ENCODE measurements at places on chromosomes 3 and 15.
A peak's percentile ranks its signal among the peaks of the same experiment; 100 is the strongest.

DNA sequence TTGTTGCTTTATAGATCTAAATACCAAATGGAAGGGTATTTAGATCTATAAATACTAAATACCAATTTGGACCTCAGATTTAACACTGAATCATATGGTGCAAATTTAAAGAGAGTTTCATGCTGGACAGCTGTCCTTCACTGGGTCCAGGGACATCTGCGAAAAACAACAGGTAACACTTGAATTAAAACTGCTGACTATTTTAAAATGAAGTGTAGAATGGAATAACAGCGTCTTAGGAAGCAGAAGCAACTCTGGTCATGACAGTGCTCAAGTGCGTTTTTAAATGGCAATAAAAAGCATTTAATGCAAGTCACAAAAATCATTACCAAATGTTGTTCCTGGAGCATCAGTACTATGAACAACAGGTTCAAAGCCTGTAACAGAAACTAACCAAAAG, 106.3 kb downstream of the TFG start:
- no peak for DNase-seq

DNA sequence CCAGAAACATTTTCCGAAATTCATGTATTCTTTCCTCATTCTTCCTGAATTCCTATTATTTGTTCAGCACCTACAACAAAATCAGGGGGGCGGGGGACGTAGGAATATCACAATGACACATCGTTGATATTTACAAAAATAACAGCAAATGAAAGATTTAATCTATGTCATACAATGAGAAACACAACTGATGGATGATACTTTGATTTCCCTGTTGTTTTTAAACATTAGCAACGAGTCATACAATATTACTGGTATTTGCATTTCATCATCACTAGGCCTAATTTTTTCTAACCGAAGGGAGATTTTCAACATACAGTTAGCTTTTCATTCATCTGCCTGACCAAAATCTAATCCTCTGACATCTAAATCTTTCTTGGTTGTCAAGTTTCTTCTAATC, 45.3 kb upstream of the INO80 start:
- no peak for DNase-seq

DNA sequence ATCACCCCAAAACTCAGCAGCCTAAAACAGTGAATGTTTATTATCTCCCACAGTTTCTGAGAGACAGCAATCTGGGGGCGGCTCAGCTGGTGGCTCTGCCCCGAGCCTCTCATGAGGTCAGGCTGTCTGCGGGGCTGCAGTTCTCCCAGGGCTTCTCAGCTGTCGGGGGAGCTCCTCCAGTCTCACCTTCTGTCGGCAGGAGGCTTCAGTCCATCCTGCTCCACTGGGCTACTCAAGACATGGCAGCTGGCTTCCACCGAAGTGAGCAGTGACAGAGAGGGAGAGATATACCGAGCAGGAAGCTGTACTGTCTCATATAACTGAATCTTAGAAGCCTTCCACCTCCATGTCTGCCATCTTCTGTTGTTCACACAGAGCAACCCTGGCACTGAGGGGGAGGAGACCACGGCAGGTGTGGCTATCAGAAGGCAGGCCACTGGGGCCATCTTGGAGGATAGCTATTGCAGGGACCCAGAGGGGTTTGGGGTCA, 72.8 kb upstream of the ITGA11 start:
- no peak for DNase-seq

DNA sequence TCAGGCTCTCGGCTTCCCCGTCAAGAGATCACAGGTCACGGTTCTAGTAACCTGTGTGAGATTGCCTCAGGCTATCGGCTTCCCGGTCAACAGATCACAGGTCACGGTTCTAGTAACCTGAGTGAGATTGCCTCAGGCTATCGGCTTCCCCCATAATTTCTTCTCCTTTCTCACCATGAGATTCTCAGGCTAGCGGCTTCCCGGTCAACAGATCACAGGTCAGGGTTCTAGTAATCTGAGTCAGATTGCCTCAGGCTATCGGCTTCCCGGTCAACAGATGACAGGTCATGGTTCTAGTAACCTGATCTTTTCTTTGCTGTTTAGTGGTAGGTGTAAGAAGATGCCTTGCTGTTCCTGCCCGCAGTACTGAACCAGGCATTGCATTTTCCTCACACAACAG, 418.2 kb upstream of the ZNF717 start:
- DNase-seq: no peak

DNA sequence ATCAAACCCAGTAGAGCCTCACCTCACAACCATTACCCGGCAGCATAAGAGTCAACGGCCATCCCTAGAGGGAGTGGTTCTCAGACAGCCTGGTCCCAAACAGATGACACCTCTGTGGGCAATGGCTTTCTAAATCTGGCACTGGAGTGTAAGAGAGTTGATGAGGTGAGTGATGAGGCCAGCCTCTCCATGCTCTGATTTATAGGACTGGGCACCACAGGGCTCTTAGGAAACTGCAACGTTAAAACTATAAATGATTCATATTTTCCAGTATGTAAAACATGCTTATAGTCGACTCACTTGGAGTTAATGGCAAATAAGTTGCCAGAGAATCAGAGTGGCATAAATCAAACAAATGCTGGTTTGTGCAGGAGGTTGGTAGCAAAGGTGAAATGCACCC, 187.7 kb downstream of the GREM1 start:
- no peak for DNase-seq

- no peak for DNase-seq
These were observed 14.5 kb upstream of the B4GALT4 start for GRCh38 chr3:119255214-119255613.

DNA sequence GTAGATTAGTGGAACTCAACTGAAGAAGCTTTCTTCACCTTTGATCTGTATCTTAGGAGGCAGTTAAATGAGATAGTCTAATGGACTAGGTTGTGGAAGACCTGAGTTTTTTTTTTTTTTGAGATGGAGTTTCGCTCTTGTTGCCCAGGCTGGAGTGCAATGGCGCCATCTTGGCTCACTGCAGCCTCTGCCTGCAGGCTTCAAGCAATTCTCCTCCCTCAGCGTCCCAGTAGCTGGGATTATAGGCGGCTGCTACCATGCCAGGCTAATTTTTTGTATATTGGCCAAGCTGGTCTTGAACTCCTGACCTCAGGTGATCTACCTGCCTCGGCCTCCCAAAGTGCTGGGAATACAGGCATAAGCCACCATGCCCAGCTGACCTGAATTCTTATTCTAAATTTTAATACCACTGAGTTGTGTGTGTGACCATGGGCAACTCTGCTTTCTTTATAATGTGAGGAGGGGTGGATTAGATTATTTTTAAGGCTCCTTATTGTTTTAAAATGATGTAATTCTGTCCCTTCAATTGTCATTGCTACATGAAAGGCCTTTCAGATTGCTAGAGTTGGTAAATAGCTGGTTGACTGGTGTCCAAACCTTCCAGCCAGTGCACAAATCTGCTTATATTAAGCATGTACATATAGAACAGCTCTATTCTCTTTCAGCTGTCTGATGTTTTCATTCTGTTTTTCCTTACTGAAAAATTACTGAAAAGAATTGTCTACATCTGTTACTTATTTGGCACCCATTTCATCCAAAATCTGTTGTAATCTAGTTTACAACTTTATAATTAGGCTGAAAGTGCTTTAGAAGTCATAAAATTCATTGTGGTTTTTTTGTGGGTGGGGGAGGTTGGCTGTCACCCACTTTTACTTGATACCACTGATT, 2.3 kb downstream of the LNP1 start:
- DNase-seq: no peak

GRCh38 chr3:127077505-127078064, 94.7 kb downstream of the PLXNA1 start:
- no peak for DNase-seq

- peak; percentile 61 for DNase-seq
These were observed 20.4 kb upstream of the PLXND1 start for GRCh38 chr3:129626744-129627349.
